ENCODE measurements at places on chromosomes 11 and 22. TPM values are rescaled to one million over a fixed set of nuclear protein-coding genes. Genes with fewer than 3 reads are reported as not detected.

DNA sequence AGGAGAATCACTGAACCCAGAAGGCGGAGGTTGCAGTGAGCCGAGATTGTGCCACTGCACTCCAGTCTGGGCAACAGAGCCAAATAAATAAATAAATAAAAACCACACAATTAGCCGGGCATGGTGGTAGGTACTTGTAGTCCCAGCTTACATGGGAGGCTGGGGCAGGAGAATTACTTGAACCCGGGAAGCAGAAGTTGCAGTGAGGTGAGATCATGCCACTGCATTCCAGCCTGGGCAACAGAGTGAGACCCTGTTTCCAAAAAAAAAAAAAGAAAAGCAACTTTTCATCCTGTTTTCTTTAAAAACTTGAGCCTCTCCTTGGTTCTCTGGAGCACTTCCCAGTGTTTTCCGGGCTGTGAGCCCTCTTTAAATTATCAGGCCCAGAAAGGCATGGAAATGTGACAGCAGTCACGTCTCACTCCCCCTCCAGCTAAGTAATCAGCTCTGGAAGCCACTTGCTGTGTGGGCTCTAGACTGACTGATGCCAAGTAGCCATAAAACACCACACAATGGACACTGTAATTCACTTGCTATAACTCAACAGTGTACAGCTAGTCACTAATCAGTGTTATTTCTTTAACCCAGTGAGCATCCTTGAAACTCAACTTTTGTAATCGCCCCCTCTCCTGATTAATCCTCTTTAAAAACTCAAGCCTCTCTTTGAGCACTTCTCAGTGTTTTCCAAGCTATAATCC, 13.0 kb upstream of the MCHR1 start:
- no peaks in the 10 kb centered on the region for H3K27me3 ChIP-seq
- H3K36me3 ChIP-seq, result no peaks in the 10 kb centered on the region
- no peaks in the 10 kb centered on the region for H3K4me1 ChIP-seq
- no peak overlapping the region for H3K4me3 ChIP-seq
- no peak for DNase-seq
- no peak overlapping the region for H3K27ac ChIP-seq

Gene UPK3A
- not detected for total RNA-seq

DNA sequence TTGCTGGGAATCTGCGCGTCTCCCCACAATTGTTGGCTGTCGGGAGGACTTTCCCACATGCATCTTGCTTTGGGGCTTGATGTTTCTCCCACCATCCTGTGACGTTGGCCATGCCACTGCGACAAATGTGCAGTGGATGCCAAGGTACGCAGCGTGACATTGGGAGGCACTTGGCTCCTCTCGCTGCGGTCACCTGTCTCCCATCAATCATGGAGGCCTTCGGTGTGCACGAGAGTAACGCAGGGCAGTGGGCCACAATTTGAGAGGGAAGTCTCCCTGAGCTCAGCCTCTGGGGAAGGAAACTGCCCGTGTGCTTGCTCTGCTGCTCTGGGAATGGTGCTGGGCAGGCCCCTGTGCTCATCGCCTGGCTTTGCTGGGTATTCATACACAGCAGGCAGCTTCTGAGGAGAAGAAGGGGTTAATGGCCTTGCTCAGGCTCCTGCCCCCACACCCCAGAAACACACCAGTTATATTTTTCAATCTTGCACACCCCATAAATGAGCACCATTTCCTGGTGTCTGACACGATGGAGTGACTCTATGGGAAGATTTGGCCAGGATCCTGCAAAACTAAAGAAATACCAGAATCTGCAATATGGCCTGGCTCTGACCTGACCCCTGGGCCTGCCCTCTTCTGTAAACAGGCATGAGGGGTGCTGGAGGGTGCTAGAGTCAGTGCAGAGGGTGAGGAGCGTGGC, 153.5 kb downstream of the ADAMTS15 start:
- H3K4me3 ChIP-seq, result no peak overlapping the region
- H3K27ac ChIP-seq, result no peak overlapping the region
- no peaks in the 10 kb centered on the region for H3K36me3 ChIP-seq
- DNase-seq, result peak; percentile 24

Gene CLCF1
- 4.8 TPM for total RNA-seq

Gene IMMP1L
- total RNA-seq, result 27.2 TPM

GRCh38 chr11:2766166-2766565, 66.4 kb upstream of the KCNQ1OT1 start:
- peaks cover 11% of the 10 kb centered on the region for H3K27me3 ChIP-seq
- H3K4me1 ChIP-seq, result no peaks in the 10 kb centered on the region
- no peak overlapping the region for H3K27ac ChIP-seq

GRCh38 chr22:39230261-39231196, 14.3 kb downstream of the PDGFB start:
- no peaks in the 10 kb centered on the region for H3K27me3 ChIP-seq
- peaks cover 11% of the 10 kb centered on the region for H3K4me1 ChIP-seq
- no peak overlapping the region for H3K4me3 ChIP-seq
- H3K27ac ChIP-seq, result peak overlapping the region; percentile 38

- H3K27me3 ChIP-seq, result peaks cover 15% of the 10 kb centered on the region
- H3K36me3 ChIP-seq, result no peaks in the 10 kb centered on the region
- no peak overlapping the region for H3K4me3 ChIP-seq
- H3K27ac ChIP-seq, result no peak overlapping the region
Measured at GRCh38 chr11:44507896-44508445, 57.5 kb upstream of the CD82 start.

DNA sequence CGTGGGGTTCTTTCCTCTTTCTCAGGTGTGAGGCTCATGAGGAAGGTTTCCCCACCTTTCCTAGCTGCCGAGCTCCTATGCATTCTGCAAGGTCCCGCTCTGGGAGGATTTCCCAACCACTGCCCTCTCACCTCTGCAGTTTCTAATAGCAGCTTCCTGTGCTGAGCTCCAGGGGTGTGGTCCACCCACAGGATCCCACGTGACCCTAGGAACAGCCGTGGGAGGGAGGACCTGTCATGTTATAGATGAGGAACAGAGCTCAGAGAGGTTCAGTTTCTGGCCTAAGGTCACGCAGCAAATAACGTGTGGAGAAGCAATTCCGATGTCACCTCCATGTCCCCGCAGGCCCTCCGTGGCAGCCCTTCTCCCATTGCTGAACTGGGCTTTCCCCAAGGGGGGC, 38.5 kb downstream of the FLRT1 start:
- H3K4me1 ChIP-seq, result peaks cover 4% of the 10 kb centered on the region
- no peak overlapping the region for H3K4me3 ChIP-seq
- no peak overlapping the region for H3K27ac ChIP-seq
- H3K27me3 ChIP-seq, result no peaks in the 10 kb centered on the region
- no peaks in the 10 kb centered on the region for H3K36me3 ChIP-seq
- DNase-seq, result no peak

DNA sequence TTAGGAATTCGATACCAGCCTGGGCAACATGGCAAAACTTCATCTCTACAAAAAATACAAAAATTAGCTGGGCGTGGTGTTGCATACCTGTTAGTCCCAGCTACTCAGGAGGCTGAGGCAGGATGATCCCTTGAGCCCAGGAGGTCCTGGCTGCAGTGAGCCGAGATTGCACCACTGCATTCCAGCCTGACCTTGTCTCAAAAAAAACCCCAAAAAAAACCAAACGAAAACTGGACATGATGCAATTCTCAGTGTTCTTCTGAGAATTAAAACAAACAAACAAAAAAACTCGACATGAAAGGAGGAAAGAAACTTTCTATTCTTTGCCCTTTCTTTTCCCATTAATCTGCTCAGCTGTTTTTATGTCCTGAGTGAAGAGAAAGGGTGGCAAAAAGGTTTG, 7.4 kb downstream of the MED17 start:
- no peak overlapping the region for H3K4me3 ChIP-seq
- no peak for DNase-seq
- H3K4me1 ChIP-seq, result peaks cover 3% of the 10 kb centered on the region
- no peak overlapping the region for H3K27ac ChIP-seq
- H3K27me3 ChIP-seq, result no peaks in the 10 kb centered on the region
- peaks cover 97% of the 10 kb centered on the region for H3K36me3 ChIP-seq

DNA sequence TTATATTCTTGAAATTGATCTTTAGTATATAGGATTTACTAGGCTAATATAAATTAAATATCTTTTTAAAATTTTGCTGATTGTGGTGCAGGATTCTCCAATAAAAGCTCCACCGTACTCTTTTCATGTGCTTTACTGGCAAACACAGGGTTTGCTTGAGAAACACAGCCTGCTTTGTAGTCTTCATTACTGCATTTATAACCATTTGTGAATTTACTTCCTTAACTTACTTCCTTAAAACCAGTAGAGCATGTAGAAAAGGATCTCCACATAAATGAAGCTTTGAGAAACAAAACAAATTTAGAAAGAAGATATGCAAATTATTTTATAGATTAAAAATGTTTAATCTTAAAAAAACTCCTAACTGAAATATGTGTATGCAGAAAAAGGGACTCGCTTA, 28.8 kb downstream of the SWAP70 start:
- H3K4me3 ChIP-seq, result no peak overlapping the region
- H3K27ac ChIP-seq, result no peak overlapping the region
- no peak for DNase-seq
- H3K4me1 ChIP-seq, result no peaks in the 10 kb centered on the region
- peaks cover 24% of the 10 kb centered on the region for H3K36me3 ChIP-seq
- no peaks in the 10 kb centered on the region for H3K27me3 ChIP-seq

GRCh38 chr22:42069801-42070516, 653 bp downstream of the NAGA start:
- H3K36me3 ChIP-seq, result peaks cover 8% of the 10 kb centered on the region
- H3K27me3 ChIP-seq, result no peaks in the 10 kb centered on the region
- H3K27ac ChIP-seq, result no peak overlapping the region
- H3K4me1 ChIP-seq, result no peaks in the 10 kb centered on the region
- DNase-seq, result no peak
- peak overlapping the region; percentile 87 for H3K4me3 ChIP-seq

DNA sequence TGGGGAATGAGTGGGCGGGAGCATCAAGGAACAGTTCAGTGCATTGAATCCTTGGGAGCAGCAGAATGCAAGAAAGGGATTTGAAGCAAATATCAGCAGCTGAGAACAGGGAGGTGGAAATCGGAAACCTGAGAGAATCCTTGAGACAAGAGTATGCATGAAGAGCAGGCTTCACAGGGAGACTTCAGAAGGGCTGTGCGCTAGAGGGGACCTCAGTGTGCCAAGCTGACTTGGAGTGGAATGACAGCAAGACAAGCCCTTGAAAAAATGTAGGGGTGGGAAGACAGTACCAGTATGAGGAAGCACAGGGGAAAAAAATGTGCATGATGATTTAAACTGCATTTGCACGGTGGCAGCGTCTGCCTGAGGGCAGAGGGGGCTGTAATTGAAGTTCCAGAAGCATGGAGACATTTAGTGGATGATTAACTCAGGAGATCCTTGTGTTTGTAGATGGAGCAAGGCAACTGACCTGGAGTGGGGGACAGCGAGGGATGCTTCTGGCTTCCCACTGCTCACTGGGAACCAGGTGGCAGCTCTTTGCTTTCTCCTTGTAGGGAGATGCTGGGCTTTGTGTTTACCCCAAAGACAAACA, 204.9 kb upstream of the PLET1 start:
- H3K4me1 ChIP-seq, result peaks cover 3% of the 10 kb centered on the region
- no peak overlapping the region for H3K27ac ChIP-seq
- DNase-seq, result no peak
- H3K36me3 ChIP-seq, result no peaks in the 10 kb centered on the region
- H3K27me3 ChIP-seq, result no peaks in the 10 kb centered on the region
